Ecto neural progenitor cell (in vitro differentiated cells): ENCODE measurements at places on chromosomes 3 and 15.
A peak's percentile ranks its signal among the peaks of the same experiment; 100 is the strongest.

DNA sequence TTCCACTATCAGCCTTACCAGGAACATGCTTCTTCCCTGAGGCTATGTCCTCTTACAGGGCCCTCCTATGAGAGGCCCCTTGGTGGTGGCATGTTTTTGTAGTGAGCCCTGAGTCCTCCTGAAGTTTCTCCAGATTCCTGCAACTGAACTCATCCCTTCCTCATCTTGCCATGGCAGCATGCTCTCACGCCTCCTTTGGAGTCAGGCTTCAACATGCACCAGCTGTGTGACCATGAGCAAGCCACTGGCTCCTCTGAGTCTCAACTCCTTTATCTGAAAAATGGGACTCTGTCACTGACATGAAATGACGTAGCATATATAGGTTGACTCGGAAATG is 216.3 kb upstream of the TLE3 start:
- peak; percentile 26 for DNase-seq

DNA sequence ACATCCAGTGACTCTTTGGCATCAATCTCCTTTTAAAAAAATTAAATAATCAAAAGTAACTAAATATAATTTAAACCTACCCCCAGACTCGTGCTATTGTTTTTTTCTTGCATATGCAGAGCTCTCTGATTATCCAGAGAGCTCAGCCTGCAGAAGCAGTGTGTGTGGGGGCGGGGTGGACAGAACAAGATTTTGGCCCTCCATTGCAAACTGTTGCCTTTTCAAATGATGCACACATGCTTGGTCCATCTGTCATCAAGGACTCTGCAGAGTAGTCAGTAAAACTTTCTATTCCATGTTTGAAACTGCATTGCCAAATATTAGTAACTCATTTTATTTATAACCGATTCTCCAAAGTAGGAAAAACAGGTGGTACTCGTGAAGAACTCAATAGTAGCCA is 28.6 kb upstream of the STXBP5L start:
- no peak for DNase-seq

DNA sequence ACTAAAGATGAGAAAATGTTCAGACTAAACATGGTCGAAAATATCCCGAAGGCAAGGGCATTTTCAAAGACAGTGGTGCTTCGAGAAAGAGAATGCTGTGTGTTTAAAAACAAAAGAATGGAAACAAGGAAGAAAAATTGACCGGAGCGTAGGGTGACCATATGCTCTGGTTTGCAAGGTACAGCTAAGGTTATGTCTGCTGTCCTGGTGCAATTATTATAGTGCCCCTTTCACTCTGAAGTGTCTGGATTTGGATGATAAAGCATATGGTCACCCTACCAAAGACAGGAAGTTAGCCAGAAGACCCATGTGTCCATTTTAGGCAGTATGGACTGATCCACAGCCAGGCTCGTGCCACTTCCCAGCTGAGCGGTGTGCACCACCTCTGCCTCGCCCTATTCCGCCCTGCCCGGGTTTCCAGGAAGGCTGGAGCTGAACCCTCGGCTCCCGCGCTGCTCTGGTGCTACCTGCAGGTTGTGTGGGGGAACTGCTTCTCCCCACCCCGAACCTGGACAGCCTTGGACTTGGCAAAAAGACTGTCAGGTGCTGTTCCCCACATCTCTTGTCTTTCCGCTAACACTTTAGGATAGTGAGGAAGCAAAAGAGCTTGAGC is 25.2 kb downstream of the GOLGA6D start:
- peak; percentile 70 for DNase-seq

DNA sequence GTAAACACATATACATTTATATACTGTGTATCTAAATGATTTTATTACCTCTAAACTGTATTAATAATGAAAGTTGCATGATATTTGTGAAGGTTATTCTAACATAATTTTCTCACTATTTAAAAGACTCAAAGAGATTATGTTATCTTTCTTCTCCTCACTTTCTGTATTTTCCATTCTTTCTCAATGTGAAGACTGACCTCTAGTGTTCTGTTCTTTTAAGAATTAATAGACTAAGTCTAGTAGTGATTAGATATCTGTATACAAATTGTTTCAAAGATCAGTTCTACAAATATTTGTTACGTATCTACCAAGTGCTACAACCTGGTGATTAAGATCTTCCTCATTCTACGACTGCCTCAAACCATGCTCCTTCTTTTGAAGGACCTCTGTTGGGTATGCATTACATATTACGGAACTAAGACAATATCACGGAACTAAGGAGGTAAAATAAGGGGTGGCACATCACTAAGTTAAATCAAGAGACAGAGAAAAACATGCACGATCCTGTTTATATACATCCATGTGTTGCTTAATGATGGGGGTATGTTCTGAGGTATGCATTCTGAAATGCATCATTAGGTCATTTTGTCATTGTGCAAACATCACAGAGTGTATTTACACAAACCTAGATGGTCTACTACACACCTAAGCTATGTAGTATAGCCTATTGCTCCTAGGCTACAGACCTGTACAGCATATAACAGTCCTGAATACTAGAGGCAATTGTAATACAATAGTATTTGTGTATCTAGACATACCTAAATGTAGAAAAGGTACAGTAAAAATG is 161.5 kb upstream of the KBTBD8 start:
- DNase-seq, result no peak

GRCh38 chr3:131474115-131474514 is 28.7 kb downstream of the MRPL3 start:
- DNase-seq, result no peak

DNA sequence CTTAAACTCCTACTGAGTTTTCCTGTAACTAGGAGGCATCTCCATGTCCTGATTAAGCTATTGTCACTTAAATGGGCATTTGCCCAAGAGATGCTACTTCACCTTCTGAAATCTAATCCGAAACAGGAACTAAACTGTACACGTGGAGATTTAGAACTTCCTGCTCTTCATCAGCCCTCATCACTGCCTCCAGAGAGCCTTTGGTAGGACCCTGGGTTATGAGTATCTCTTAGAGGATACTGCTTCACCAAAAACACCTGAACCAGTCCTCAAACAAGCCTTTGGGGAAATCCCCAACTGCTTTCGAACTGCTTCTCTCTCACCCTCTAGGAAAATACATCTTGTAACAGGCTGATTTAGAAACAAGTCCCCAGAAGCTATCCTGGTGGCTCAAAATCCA is 320.3 kb downstream of the GAP43 start:
- DNase-seq, result no peak

GRCh38 chr15:99010768-99011167 is 3.2 kb upstream of the PGPEP1L start:
- no peak for DNase-seq

- no peak for DNase-seq
Observed at GRCh38 chr3:172892158-172892557, 141.6 kb downstream of the ECT2 start.

DNA sequence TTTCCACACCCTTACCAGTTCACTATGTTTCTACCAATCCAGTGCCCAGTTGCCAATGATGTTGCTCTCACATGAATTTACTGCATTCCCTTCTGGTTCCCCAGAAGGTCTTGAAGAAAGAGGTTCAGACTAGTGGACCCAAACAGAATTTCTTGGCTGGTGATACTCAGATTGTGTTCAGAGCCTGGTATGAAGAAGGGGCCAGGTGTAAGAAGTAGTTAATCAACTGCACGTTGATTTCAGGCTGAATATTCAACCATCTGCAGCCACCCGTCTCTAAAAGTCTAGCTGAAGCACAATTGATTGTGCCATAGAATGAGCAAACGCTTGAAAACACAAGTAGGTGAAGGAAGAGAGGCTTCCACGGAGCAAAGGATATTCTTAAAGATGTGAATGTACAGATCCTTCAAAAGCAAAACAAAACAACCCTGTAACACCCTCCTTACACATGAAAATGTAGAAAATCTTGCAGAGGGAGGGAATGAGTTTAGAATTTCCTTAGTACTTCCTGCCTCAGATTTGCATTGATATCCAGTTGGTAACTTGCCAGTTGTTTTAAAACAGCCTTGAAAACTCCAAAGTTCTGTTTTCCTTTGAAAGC is 4.7 kb downstream of the RBMS3 start:
- DNase-seq, result no peak

DNA sequence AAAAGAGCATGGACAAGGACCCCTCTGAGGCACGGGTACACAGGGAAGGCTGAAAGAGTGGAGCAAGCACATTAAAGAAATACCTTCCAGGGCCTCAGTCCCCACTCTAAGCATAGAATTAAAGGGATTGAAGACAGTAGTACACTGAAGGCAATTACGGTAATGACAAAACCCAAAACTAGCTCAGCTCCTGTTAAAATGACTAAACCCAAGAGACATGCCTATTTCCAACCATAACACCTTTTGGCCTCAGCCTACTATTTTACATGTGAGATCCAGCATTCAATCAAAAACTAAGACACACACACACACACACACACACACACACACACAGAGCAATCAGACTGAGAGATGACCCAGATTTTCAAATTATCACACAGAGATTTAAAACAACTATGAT is 19.8 kb downstream of the MAP4 start:
- DNase-seq, result no peak

- no peak for DNase-seq
Observed at GRCh38 chr3:148408667-148409066, 289.0 kb upstream of the AGTR1 start.

DNA sequence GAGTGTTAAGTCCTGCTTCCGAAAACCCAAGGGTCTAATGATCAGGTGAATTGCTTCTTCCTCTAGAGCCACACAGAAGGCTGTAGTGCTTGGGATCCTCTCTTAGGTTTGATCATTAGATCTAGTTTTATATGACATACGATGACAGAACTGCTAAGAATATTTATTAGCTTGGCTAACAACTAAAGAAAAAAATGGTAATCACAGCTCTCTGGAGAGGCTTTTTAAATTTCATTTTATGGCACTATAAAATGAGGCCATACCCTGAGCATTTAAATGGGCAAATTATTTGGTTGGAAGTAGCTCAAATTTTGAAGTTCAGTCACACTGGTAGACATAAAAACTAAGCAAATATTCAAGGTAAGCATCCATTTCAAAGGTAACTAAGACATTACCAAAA is 482.5 kb upstream of the WNT5A start:
- no peak for DNase-seq

- DNase-seq, result no peak
Observed at GRCh38 chr3:37097776-37098175, 76.6 kb downstream of the LRRFIP2 start.

GRCh38 chr15:72155635-72156616 is 37.7 kb downstream of the SENP8 start:
- peak; percentile 85 for DNase-seq

DNA sequence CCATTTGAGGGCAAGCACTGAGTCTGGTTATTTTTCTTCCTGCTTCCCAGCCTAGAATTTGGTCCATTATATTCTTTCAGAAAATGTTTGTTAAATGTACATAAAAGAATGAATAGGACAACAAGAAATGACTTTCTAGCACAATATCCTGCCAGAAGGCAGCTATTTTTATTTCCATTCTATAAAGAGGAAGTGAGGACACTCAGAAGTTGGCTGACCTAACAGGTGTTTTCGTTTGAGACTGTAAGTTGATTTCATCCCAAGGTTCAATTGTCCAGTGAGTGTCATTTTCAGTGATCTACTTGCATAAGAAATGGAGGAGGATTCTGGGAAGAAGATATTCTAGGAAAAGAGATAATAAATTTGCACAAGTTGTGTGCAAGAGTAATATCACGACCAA is 191.9 kb upstream of the POU1F1 start:
- no peak for DNase-seq

- no peak for DNase-seq
Observed at GRCh38 chr15:86852741-86853140, 773.1 kb downstream of the AGBL1 start.

GRCh38 chr3:146468671-146469149 is 651 bp downstream of the PLSCR2 start:
- DNase-seq, result no peak

DNA sequence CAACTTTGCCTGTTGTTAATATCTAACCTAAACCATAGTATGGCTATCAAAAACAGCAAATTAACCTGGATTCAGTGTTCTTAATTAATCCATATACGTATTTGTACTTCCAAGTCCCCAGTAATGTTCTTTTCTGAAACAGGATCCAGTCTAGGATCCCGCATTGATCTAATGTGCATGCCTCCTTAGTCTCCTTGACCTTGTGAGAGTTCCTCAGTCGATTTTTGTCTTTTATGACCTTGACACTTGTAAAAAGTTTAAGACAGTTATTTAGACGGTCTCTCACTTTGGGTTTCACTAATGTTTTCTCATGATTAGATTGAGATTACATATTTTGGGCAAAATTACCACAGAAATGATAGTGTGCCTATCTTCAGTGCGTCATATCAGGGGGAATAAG is 69.4 kb downstream of the TGFBR2 start:
- DNase-seq, result no peak

GRCh38 chr15:77580996-77581682 is 51.6 kb downstream of the LINGO1 start:
- DNase-seq, result no peak

GRCh38 chr3:63493101-63493500 is 159.4 kb upstream of the SNTN start:
- DNase-seq, result no peak

GRCh38 chr15:58410353-58410752 is 21.4 kb upstream of the LIPC start:
- DNase-seq, result no peak

DNA sequence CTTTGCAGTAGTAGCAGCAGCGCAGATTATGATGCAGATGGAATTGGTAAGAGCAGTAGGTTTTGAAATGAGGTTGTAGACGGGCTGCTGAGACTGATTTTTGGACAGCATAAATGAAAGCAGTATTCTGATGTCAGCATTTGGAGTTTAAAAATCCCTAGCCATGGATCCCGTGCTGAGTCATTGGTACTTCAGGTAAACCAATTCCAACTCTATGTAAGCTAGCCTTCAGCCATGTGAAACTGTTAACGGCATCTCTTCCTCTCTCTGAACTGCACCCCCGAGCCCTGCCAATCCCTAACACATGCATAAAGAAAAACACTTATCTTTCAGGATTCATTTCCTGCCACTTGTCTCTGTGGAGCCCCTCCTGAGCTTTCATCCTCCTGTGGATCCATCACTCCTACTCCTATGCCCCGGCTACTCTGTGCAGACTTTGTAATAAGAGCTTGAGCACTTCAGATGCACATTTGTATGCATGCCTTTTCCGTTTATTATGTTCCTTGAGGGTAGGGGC is 119.0 kb downstream of the AKAP13 start:
- no peak for DNase-seq

GRCh38 chr15:71231758-71232157 is 116.5 kb downstream of the THSD4 start:
- no peak for DNase-seq

DNA sequence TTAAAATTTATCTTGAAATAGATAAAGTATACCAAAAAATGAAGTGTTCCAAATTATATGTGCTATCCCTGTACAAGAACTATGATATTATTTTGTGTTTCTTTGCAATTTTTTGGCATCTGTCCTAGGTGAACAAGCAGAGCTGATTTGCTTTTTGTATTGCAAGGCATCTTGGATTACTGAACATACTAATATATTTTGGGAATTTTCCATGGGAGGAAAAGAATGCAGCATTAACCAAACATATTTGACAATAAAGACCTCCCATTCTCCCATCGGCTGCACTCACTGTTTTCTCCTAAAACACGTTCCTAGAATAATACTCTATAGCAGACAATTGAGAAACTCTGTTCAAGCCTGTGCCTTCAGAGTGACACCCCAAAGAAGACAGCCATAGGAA is 265.1 kb upstream of the ALCAM start:
- no peak for DNase-seq
